ENCODE measurements at places on chromosomes 6 and 20.

DNA sequence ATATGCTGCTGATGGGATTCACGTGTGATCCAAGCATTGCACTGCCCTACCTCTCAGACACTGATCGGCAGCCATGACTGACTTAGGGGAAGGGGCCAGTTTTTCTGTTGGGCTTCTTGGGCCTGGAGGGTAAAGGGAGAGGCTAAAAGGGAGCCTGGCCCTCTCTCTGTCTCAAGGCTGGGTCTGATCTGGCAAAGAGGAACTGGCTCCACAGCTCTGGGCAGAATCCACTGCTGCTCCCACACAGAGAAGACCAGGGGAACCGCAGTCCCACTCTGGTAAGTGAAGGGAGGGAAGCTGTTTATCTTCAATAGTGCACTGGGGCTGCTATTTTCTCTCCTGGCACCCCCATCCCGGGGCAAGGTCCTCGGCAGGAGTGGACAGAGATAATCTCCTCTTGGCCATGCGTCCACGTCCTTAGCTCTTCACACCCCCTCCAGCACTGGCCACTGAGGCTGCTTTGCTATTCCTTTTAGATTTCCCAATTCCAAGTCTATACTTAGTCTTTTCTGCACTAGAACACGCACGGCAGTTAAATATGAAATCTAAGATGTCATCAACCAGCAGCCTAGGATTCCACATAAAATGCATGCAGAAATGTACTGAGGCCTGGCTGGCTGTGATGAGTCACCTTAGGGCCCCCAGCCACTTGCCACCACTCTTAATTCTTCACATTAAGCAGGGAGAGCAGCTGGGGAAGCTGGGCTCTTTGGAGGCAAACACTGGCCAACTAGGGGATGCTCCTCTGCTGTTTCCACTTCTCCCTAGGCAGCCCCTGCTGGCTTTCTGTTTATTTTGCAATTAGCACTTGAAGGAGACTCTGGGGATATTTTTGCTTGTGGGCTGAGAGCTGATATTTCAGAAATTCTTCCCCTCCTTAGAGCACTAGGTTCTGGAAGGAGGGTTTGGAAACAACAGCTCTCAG lies 87.8 kb upstream of the ARMC2 start:
- DNase-seq = no peak

DNA sequence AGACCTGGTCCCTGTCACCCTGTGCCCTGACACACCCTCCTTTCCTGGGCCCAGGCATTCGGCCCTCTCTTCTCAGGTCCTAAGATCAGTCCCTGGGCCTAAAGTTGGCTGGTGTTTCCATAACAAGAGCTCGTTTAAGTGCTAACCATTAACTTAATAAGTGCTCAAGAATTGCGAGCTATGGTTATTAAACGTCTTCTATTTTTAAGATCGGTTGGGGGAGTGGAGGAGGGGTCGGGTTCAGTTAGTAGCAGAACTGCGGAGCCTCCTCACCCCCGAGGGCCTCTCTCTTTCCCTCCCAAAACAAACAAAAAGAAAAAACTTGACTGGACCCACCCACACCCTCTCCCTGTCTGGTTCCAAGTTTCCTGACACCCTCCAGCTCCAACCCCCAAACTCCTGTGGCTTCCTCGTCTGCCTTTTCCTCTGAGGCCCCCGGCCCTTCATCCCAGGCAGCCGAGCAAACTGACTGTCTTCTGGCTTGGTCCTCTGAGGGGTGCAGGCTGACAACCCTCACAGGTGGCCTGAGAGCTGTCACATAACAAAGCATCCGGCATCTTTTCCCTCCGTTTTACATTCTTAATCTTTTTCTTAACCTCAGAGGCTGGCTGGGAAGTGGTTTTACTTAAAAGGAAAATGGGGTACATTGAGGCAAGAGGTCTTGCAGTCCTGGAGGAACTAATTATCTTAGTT lies 2.0 kb downstream of the STK35 start:
- DNase-seq = no peak

DNA sequence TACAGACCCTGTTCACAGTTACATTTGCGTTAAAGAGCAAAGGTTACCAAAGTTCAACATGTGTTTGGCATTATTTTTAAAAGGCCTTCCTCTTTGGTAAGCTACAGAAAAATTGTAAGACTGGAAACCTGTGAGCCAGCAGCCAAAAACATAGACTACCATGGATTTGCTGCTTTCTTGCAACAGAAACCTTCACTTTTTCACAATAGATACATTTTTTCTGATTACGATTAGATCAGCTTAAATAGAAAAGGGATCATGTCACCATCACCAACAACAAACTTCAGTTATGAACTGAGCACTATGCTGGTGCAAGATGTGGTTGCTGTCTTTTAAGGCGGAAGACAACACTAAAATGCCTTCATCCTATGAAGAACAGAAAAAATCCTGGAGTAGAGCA lies 112.3 kb upstream of the MARCKS start:
- DNase-seq = peak; percentile 25

DNA sequence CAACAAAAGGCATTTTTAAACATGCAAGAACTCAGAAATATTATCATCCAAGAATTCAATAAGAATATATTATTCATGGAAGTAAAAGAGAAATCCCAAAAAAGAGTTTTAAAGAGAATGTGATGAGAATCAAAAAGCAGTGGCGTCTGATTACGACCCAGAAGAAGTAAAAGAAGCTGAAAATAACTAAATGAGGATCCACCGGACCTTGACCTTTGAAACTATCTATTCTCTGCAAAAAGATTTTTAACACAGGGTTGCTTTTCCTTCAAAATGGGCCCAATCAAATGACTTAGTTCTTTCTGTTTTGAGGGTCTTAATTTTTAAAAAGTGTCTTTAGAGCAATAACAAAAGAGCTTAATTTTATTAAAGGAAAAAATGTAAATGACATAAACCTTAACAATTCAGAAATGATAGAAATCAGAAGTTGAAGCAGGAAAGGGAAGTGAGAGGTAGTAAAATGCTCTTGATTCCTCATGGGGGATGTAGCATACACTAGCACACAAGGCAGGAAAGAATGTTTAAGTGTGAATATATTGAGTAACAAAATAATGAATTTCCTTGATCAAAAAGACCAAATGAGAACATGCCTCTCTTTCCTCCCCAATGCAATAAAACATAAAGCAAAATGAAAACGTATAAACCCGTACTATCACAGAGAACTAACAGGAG lies 223.1 kb upstream of the PRDM1 start:
- no peak for DNase-seq

GRCh38 chr6:133079901-133080300 lies 161.3 kb upstream of the EYA4 start:
- no peak for DNase-seq

DNA sequence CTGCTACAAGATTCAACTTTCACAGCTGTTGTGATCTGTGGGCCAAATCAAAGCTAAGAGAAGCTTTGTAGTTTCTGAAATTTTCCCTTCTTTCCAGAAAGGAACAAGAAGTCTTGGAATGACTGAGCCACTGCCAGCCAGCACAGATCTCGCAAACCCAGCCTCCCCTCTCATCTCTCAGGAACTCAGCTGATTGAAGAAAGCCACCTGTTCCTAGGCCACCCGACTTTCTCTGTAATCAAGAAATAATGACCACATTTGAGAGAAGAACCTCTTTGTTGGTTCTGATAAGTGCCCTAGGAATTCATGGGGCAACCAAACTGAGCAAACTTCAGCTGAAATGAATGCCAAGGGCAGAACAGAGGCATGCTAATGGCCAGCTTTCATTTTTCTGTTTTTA lies 61.7 kb downstream of the HDGFL1 start:
- DNase-seq = no peak

DNA sequence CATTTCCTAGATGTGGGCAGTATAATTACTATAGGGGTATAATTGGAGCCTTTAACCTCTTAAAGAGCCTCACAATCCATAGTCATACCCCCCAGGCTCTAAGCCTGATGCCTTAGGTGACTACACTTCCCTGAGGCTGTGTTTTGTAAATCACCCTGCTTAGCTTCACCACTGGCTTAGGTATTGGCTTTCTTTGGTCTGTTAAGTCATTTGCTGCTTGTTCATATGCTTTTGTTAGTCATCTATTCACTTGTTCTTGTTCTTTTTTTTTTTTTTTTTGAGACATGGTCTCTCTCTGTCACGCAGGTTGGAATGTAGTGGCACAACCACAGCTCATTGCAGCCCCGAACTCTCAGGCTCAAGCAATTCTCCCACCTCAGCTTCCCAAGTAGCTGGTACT lies 26.7 kb downstream of the KAT14 start:
- DNase-seq = no peak

DNA sequence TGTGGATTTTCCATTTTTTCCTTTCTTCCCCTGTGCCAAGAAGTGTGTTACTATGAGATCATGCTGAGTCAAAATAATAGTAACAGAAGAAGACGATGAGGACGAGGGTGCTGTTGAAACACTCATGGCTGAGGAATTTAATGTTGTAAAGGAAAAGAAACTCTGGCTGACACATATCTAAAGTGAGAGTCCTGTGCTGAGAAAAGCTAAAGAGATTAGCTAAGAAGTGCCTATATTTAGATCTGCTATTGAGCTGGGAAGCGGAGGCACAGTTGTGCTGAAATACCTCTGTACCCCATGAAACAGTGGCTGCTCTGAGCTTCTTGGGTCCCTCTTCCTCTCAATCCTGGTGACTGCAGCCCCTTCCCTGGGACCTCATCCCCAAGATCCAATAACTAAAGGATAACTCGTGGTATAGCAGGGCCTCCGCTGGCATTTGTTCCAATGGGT lies 1.1 kb upstream of the SYTL3 start:
- no peak for DNase-seq

DNA sequence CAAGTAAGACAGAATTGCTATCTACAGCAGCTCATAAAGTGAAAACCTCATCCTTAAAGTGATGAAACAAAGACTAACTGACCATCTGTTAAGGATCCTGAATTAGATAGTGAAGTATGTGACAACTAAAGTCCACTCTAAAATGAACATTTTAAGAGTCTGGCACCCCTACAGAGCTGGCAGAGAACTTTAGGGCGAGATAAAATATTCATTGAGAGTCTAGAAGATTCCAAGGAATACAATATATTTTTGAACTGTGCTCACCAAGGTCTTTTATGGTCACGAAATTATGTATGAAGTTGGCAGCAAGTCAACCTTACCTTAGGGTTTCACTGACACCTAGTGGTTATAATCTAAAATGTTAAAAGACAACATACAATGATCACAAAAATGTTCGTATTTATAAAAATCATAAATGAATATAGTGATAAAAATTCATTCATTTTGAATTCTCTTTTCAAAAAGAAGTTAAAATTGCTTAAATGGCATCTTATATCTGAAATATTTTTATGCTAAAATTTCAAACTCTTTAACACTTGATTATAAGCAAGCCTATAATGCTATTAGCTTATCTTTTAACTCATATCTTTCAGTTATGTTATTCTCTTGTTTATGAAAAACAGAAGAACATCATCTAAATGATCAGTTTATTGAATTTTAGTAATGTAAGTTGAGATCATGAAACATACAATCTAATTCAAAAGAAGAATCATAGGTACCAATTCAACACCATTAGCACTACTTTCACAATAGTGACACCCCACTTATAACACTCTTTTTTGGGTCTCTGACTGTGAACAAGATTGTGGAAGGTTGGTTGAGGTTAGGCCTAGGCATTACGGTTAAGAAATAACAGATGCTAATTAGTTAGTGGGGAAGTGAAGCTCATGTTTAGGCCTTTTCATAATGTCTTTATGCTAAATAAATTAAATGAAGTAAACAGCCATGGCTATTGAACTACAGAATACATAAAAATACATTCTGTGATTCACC lies 27.5 kb downstream of the RSPH3 start:
- DNase-seq = peak; percentile 18

DNA sequence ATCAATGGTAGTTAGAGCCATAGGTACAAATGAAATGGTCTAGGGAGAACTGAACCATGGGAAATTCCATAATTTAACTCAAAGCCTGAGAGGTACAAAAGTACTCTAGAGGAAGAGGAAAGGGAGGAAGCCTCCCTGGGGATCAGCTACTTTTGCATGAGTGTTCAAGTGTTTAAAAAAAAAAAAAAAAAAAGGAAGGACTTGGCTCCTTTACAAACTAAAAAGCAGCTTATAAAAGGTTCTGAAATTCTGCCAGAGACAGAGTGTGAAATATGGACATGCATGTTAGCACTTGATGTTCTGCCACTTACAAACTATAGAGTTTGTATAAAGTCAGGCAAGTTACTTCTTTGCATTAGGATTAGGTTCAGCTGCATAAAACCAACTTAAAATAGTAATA lies 290.0 kb downstream of the TBC1D7 start:
- DNase-seq = no peak

- DNase-seq = no peak
Measured at GRCh38 chr6:109799664-109800063, 108.6 kb downstream of the FIG4 start.

DNA sequence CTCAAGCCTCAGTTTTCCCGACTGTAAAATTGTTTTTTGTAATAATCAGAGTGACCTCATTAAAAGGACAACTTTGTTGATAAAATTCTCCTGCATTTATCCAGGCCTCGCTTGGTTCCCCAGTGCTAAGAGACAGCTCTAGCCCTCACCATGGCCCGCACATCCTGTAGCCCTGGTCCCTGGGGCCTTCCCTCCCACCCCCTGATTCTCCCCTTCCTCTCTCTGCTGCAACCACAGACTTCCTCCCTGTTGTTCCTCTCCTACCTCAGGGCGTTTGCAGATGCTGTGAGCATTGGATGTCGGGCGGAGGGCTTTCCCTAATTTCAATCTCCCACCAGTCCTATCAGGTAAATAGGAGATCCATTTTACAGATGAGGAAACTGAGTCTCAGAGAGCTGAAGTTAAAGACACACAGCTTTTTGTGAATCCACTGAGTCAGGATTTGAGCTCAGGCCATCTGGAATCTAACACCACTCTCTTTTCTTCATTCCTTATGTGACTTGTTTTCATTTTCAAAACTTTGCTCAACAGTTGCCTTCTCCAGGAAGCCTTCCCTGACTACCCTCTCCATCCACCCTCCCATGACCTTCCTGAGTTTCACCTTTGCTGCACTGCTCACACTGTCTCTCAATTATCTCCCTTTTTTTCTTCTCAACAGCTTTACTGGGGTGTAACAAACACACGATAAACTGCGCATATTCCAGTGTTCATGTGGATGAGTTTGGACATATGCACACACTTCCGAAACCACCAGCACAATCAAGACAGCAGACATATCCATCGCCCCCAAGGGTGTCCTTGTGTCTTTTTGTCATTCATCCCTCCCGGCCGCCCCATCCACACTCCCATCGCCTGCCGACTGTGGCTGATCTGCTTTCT lies 107.1 kb downstream of the CEBPB start:
- no peak for DNase-seq

- DNase-seq = no peak
Measured at GRCh38 chr6:101126501-101126900, 245.4 kb upstream of the ASCC3 start.

GRCh38 chr6:346386-347030 lies 45.0 kb upstream of the IRF4 start:
- DNase-seq = no peak

DNA sequence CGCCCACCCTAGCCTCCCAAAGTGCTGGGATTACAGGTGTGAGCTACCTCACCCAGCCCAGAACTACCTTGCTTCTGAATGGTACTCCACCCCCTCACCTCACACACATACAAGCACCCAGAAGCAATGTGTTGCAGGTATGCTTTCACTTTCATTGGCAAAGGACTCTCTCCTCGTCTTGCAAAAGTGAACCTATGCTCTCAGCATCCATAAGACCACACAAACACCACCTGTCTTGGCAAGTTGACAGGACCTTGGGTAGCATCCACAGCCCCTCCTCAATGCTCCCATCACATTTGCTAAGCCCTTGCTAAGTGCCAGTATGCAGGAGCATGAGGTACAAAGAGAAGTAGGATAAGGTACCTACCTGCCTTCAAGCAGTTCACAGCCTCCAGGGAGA lies 3.7 kb downstream of the KIF13A start:
- no peak for DNase-seq

GRCh38 chr6:130758813-130759212 lies 68.4 kb upstream of the SMLR1 start:
- DNase-seq = no peak

Data from AG09319 (cell line).